ENCODE measurements at places on chromosomes 3 and 15. TPM values are rescaled to one million over a fixed set of nuclear protein-coding genes. Genes with fewer than 3 reads are reported as not detected.

SLC22A14 gene
- total RNA-seq = not detected

P2RY1 gene
- not detected for total RNA-seq

GABRR3 gene
- total RNA-seq = not detected

CELF6 gene
- 2.7 TPM for total RNA-seq

GRCh38 chr15:34721802-34722438 lies 32.9 kb downstream of the GJD2 start:
- DNase-seq = no peak

DNA sequence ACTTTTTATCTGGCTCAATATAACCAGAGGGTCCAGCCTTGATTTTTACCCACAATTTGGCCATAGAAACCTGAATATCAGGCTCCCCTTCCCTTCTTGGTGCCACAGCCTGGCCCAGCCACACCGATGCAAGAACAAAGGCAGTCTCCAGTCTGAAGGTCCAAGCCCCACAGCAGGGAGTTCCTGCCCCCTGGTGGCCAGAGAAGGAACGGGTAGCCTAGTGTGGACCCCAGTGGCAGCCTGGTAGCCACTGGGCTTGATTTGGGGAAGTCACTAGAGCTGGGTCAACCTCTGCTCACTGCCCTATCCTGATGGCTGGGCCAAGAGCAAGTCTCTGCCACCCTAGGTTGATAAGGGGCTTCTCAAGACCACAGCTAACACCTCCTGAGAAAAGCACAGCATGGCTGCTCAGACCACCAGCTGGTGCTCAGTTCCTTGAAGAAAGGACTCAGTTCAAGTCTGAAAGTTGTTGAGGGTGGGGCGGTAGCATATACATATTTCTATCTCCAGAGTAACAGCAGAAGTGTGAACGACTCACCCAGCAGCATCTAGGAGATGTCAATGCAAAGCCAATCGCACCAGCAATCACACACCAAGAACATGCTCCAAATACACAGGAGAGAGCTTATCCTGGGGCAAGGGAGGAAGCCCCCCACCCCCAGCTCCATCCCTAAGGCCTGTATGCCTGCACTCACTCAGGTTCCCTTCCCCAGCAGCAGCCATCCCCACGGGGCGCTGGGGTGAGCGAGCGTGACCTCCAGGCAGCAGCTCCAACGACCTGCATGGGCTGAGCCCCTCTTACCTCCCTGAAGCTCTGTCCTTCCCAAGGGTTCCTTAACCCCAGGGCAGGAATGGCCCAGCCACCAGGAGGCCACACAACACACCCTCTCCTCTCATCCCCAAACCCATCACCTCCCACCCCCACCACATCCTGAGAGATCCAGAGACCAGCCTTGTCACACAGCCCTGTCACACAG lies 7.6 kb downstream of the PFKFB4 start:
- peak; percentile 89 for DNase-seq

DNA sequence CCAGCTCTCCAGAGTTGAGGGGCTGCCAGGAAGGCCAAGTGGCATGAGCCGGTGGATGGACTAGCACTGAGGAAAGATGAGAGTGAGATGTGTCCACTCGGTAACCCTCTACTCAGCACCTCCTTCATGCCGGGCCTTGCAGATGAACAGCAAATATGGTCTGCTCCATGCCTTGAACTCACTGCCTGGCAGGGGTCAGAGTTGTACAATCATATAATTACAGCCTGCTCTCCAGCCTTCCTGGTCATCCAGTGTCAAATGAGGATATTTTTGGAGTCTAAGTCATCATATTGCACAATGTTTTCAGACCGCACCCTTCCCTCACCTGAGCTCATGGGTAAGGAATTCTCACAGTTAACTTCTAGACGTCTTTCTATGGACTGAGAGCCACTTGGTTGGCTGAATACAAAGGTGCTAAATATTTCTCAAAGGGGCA lies 4.9 kb downstream of the MGLL start:
- DNase-seq = no peak

Data from CD8-positive, alpha-beta T cell (primary cell).